Activated CD4-positive, alpha-beta T cell treated with anti-CD3 and anti-CD28 coated beads, Interleukin-2, amount 10 ng/mL, durations not matched to agents 24 days and 14 days (primary cell): ENCODE measurements at places on chromosomes 11 and 22. TPM values are rescaled to one million over a fixed set of nuclear protein-coding genes. Genes with fewer than 3 reads are reported as not detected.

- no peak for DNase-seq
Observed at GRCh38 chr22:50264946-50265669, 3.6 kb upstream of the MAPK12 start.

RBX1 gene
- total RNA-seq = 98.5 and 106 TPM in 2 replicates

- DNase-seq = no peak
Observed at GRCh38 chr11:44564670-44565210, 723 bp upstream of the CD82 start.

DNA sequence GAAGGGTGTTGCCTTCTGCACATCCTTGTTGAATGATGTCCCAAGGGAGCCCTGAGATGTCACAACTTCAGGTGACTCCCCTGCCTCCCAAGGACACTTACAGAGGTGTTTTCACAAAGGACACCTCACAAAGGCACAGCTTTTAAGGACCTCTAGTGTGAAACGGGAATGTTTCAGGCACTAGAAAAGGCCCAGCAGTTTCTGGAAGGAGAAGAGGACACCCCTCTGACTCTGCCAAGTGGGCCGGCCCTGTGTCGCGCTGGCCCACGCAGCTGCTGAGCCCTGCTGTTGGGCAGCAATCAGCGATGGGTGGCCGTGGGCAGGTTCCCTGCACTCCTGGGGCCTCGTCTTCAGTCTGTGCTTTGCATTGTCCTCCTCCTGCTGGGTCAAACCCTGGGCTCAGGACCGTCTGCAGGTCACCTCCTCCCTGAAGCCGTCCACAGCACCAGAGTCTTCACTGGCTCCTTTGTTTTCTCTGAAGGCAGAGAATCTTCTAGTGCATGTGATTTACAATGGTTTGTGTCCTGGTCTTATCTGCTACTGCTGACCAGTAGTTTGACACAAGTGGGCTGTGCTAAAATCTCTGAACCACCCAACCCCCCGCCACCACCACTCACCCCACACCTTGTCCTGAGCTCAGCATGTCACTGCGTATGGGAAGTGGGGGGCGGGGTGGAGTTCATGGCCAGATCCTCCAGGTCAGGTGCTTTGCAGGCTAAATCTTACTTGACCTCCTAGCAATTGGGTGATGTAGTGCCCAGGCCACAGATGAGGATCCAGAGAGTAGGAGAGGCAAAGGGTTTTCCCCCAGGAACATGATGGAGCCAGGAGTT lies 3.2 kb downstream of the LINC01488 start:
- no peak for DNase-seq

- DNase-seq = no peak
Observed at GRCh38 chr22:30325724-30326254, 952 bp downstream of the TBC1D10A start.

GRCh38 chr22:48663297-48663696 lies 1164.4 kb downstream of the BRD1 start:
- no peak for DNase-seq

CXCR5 gene
- 6.1 and 6.4 TPM in 2 replicates for total RNA-seq

RGL4 gene
- total RNA-seq = 6.9 TPM in 2 replicates

GRCh38 chr11:87187930-87188329 lies 150.2 kb downstream of the TMEM135 start:
- DNase-seq = no peak

DNA sequence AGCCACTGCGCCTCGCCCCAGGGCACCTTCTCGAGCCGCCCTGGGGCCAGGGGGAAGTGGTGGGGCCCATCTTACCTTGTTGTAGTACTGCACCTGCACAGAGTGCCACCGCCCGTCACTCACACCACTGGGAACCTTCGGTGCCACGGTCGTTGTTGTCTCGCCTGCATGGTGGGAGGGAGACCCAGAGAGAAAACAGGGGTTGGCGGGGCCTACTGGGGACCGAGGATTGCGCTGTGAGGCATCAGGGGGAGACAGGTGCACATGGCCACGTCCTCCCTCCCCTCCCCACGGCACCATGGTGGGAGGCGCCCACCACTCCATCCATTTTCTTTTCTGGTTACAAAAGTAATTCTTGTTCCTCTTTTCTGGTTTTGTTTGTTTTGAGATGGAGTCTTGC lies 97.8 kb downstream of the TRMU start:
- no peak for DNase-seq

DNA sequence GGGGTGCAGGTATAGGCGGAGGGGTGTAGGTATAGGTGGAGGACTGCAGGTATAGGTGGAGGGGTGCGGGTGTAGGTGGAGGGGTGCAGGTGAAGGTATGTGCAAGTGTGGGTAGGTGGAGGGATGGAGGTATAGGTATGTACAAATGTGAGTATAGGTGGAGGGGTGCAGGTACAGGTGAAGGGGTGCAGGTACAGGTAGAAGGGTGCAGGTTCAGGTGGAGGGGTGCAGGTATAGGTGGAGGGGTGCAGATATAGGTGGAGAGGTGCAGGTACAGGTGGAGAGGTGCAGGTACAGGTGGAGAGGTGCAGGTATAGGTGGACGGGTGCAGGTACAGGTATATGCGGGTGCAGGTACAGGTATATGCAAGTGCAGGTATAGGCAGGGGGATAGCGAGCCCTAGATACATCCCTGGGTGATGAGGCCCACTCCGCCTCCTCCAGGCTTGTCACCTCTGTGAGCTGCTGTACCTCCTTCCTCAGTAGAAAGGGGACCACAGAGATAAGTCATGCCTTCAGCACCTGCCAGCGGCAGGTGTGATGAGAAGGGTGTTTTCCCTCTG lies 17.2 kb downstream of the LINC01488 start:
- DNase-seq = no peak

GRCh38 chr22:26617271-26618199 lies at the start of gene CRYBB1:
Gene CRYBB1 (minus strand): TSS chr22:26618027. CDS start chr22:26616319, 1,708 bp downstream.
- no peak for DNase-seq

RAB36 gene
- not detected in 2 replicates for total RNA-seq

DNA sequence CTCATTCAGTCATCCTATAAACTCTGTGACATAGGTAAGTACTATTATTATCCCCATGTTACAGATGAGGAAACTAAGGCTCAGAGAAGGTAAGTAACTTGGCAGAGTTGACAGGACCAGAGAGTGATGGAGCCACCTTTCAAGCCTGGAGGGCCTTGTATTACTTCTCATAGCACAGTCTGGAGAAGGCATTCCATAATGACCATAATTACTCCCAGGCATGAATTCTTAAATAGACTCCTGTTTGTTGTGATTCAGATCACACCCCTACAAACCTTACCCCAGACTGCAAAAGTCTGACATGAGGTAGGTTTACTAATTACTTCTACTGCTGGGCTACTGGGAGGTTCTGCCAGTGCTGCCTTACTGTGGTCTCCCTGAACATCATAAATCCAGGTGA lies 77.0 kb downstream of the CD44 start:
- no peak for DNase-seq

DNA sequence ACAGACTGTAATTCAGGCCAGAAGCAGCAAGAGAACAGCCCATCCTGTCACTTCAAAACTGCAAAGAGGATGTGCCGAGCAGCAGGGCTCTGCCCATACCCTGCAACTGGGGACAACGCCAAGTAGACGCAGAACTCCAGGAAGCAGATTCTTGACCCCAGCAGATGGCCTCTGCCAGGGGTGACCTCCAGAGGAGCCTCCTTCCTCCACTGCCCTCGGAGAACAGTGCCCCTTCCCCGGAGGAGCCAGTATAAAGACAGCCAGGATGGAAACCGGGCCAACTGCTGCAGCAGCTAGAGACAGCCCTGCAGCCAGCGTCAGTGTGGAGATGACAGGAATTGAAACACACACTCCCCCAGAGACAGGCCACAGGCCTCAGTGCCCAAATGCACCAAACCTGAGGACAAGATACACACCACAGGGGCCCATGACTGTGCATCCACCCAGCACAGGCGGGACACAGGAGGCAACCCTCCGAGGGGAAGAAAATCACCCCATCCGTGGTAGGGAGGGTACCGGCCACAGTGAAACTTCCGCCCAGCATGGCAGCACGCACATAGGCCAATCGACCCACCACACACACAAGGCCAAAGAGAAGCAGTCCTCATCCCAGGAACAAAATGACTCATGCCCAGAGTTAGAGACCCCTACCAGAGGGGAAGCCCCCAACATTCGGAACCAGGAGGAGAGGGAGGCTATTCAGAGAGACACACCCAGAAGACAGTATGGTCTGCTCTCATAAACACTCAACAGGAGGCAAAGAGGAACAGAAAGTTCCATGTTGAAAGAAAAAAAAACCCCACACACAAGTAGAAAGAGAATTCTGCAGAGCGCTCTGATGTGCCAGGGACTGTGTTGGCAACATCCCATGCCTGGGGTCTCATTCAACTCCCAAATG lies 5.6 kb downstream of the AHNAK start:
- peak; percentile 65 for DNase-seq

GRCh38 chr11:2912498-2912897 lies 16.7 kb downstream of the PHLDA2 start:
- DNase-seq = no peak

GRCh38 chr11:105046898-105047579 lies 1.9 kb upstream of the CARD16 start:
- DNase-seq = no peak

OR52E8 gene
- total RNA-seq = not detected in 2 replicates

KCNE3 gene
- total RNA-seq = not detected in 2 replicates

DNA sequence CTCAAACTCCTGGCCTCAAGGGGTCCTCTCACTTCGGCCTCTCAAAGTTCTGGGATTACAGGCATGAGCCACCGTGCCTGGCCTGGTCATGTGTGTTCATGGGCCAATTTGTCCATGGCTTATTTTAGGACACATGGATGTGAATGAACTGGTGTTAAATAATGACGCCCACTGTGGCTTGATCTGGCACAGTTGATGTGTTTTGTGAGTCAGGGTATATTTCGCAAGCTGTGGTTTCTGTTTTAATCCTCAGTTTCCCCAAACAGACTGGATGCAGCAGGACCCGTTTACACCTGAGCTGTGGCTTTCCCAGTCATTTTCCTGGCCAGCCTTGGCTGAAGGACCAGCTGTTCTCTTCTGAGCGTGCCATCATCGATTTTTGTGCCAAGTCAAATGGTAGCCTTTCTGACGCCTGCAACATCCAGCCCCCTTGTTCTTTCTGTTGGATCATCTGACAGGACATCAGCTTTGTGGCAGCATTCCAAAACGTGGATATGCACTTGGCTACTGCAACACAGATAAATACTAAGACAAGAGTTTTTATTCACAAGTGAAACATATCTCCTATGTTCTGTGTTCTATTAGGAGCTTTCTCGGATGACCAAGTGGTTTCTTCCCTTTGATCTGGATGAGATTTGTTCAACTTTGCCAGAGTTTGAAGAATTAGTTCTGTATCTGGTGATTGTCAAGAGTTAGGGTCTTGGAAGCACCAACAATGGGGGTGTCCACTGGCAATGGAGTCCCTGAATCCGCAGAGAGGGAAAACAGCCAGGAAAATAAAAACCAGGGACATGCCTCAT lies 40.0 kb upstream of the SEPTIN5 start:
- DNase-seq = no peak

- no peak for DNase-seq
Observed at GRCh38 chr11:61607426-61607825, 26.6 kb upstream of the SYT7 start.

GRCh38 chr11:131685206-131685605 lies 314.8 kb downstream of the NTM start:
- no peak for DNase-seq

OR51B5 gene
- not detected in 2 replicates for total RNA-seq

DNA sequence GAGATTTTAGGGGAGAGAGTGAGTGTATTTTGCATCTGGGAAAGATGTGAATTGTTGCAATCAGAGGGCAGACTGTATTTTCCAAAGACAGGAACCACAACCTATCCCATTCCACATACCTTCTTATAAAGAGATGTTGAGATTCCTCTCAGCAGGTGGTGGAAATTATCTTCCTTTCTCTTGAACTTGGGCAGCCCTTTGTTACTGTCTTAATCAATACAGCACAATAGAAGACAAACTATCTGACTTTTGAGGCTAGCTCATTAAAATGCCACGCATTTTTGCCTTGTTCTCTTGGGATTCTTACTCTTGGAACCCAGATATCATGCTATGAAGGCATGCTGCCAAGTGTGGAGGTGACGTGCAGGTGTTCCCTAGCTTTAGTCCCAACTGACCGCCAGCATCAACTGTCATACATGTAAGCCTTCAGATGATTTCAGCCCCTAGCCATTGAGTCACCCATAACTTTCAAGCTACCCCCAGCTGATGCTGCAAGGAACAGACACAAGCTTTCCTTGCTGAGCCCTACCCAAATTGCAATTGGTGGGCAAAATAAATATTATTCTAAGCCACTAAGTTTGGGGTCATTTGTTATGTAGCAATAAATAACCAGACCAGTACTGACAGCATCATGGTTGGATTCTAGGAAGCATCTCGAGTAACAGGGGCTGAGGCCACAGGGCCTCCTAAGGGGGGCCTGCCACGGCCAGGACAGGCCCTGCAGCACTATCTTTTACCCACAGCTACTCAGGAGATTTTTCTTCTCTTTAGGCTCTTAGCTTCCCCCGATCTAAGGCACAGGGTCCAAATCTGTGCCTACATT lies 63.0 kb downstream of the RPL27A start:
- DNase-seq = no peak

SPINDOC gene
- total RNA-seq = 60.2 and 65.8 TPM in 2 replicates

DNA sequence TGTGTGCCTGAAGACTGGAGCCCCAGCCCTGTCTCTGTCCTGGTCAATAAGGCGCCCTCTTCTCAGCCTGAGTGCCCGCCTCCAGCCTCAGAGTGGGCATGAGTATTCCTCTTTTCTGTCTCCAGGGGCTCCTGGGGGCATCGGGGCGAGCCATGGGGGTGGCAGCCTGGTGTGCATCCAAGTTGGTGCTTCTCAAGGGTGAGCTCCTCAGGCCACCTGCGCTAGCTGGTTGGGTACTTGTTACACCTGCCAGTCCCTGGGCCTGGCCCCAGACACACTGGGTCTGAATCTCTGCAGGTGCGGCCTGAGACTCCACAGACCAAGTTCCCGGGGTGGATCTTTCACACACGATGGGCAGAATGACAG lies 168.6 kb upstream of the B3GAT1 start:
- no peak for DNase-seq

DNA sequence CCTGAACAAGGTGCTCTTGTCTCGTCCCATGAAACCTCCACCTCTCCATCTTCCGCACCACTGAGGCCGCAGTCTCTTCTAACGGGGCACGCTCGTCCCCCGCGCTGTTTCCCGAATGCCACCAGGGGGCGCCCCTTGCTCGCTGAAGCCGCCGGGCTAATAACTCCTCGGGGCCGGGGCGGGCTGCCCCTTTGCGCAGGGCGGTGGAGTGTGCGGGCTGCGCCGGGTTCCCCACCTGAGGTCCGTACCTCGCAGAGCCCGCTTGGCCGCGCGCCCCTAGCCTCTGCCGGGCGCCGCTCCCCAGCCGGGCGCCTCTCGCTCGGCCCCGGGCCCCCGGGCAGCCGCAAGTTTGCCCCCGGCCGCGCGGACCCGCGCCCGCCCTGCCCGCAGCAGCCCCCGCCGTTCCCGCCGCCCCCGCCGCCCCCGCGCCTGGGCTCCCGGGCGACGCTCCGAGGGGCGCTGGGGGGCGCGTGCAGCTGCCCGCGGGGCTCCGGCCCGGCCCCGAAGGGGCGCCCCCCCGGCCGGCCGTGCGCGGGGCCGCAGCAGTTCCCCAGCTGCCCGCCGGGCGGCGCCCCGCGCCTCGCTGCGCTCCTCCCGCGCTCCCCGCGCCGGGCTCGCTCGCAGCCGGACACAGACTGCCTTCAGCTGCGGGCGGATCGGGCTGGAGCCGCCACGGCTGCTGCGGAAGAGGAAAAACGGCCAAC lies at the start of gene GRIK4:
GRIK4 (plus strand) TSS at position 633 of the 704 bp plus-strand sequence. CDS start 148,571 bp downstream, outside the sequence.
- peak; percentile 92 for DNase-seq

HOATZ gene
- not detected in 2 replicates for total RNA-seq
